ENCODE measurements at places on chromosomes 13 and 19. TPM values are rescaled to one million over a fixed set of nuclear protein-coding genes. Genes with fewer than 3 reads are reported as not detected.

- no peak for DNase-seq
These were observed 5.5 kb upstream of the CTXN1 start for GRCh38 chr19:7931221-7932061.

- no peak for DNase-seq
These were observed 174.5 kb downstream of the TBC1D4 start for GRCh38 chr13:75307370-75307949.

GRCh38 chr13:74820809-74821208 is 661.2 kb downstream of the TBC1D4 start:
- DNase-seq, result no peak

DNA sequence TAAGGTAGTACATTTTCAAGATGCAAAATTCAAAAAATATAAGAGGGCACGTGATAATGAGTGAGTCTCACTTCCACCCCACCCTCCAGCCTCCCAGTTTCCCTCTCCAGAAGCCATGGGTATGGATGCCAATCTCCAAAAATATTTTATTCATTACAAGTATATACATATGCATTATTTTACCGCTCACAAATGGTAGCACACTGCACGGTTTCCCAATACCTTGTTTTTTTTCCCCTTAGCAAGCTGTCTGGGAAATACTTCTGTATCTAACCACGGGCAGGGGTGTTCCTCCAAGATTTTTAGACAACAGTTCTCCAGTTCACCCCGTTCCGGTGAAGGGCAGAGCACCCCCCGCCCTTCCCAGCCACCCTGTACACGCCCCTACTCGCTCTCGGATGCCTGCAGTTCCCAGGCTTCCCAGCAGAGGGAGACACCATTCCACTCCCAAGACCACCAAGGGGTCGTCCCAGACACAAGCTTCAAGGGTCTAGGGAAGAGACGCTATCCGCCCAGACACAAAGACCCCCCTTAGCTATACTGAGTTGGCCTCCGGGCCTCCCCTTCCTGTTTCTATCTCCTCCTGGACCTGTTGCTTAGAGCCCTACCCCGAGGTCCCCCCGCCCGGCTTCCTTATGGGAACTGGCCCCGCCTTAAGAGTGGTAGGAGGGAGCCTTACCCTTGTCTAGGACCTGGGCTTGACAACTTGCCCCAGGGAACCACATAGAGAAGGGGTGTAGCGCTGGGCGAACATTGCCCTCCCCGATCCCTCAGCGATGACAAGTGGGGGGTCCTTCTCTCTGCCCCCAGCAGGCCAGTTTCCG is 1.1 kb upstream of the FXYD3 start:
- peak; percentile 76 for DNase-seq

GRCh38 chr13:108263621-108264355 is 5.7 kb upstream of the TNFSF13B start:
- DNase-seq, result no peak

- DNase-seq, result no peak
These were observed 43.4 kb downstream of the TPT1 start for GRCh38 chr13:45297456-45298205.

- no peak for DNase-seq
These were observed 78.7 kb downstream of the GNG7 start for GRCh38 chr19:2623798-2624197.

DNA sequence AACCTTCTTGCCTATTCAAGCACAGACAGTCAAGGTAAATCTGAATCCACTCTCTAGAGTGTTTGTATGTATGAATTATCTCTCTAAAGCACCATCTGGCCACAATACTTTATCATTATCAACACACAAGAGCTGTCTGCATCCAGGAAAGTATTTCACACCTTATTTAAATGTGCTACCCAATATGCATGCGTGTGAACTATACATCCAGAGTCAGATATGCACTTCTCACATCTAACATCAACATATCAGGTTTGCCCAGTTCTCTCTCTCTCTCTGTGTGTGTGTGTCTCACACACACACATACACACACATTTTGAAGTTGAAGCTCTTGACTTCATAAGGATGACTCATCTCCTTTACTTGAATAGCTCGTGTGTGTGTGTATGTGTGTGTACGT is 697.5 kb upstream of the PCDH20 start:
- DNase-seq, result no peak

DNA sequence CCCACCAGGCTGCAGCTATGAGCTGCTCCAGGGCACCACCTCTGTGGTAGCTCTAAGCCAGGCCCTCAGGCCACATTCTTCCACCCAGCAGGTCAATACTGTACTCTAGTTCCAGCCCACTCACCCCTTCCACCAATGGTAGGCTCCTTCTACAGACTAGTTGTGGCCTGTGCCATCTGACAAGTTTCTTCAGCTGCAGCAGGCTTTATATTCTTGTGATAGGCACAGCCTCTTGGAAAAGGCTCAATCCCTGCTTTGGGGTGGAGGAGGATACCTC is 8.5 kb downstream of the MICU2 start:
- no peak for DNase-seq

- no peak for DNase-seq
These were observed 551.9 kb downstream of the GPC6 start for GRCh38 chr13:93778548-93778947.

GRCh38 chr19:10742476-10742875 is 24.6 kb downstream of the DNM2 start:
- DNase-seq, result peak; percentile 61

DNA sequence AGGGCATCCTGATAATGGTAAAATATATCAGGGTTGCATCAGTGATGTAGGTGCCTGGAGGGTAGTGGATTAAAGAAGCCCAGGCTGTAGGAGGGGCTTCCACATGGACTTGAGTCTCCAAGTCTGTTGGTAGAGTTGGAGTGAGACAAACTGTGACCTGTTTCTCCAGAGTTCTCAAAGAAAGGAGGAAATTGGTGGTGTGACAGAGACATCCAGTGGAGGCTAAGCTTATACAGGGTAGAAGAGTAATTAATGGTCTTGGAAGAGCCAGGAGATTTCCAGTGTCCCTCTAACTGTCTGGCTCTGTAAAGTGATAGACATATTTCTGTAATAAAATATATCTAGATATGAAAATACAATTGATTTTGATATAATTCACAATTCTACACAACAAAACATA is 61.1 kb downstream of the GPC5 start:
- no peak for DNase-seq

The TLE2 gene
- 87.9 TPM for polyA plus RNA-seq

The CEACAM19 gene
- 59.5 TPM for polyA plus RNA-seq

The DBP gene
- polyA plus RNA-seq, result 4.0 TPM

The CFAP97D2 gene
- 0.06 TPM for polyA plus RNA-seq

The TMEM221 gene
- 0.46 TPM for polyA plus RNA-seq

Data from large intestine (tissue), 12 donors.